A549 treated with AZD2906 at 1 μM for 4 hours (cell line): ENCODE measurements at places on chromosomes 11 and 22. TPM values are rescaled to one million over a fixed set of nuclear protein-coding genes. Genes with fewer than 3 reads are reported as not detected.

Gene OR52N4
- total RNA-seq: not detected in 5 replicates

Gene ADM
- total RNA-seq: 100 to 149 TPM (median 110 TPM) in 5 replicates

Gene C11orf16
- not detected in 5 replicates for total RNA-seq

Gene SYCE3
- total RNA-seq: 0.22 to 0.37 TPM (median 0.29 TPM) in 3 of 5 replicates, not detected in the others

Gene SLC22A6
- total RNA-seq: not detected in 5 replicates

Gene CEND1
- 1.6 to 2.9 TPM (median 2.1 TPM) in 5 replicates for total RNA-seq

Gene MUC6
- 0.05 TPM in 1 of 5 replicates, not detected in the others for total RNA-seq

Gene CD3E
- not detected in 5 replicates for total RNA-seq
